ENCODE measurements at places on chromosomes 6 and 20. TPM values are rescaled to one million over a fixed set of nuclear protein-coding genes. Genes with fewer than 3 reads are reported as not detected.

LAMA2 gene
- 11.4 TPM for total RNA-seq

TRIM10 gene
- total RNA-seq, result under 0.01 TPM

SAYSD1 gene
- 22.0 TPM for total RNA-seq

GRCh38 chr6:24125980-24126379 is at the start of gene NRSN1:
Gene NRSN1, plus strand, starts transcription at chr6:24126215. Its CDS starts 8,113 bp downstream, at chr6:24134328.
- DNase-seq, result peak; percentile 51

- no peak for DNase-seq
Observed at GRCh38 chr20:59016795-59017492, 2.3 kb upstream of the TUBB1 start.

Data from frontal cortex (tissue), 4 donors.